ENCODE measurements at places on chromosomes 12 and 14. TPM values are rescaled to one million over a fixed set of nuclear protein-coding genes. Genes with fewer than 3 reads are reported as not detected.

SLC24A4 gene
- 0.21 TPM for total RNA-seq

IL23A gene
- 0.70 TPM for total RNA-seq

FERMT2 gene
- 54.9 TPM for total RNA-seq

CD27 gene
- total RNA-seq: not detected

NTS gene
- total RNA-seq: 69.3 TPM

RNASE4 gene
- 4.3 TPM for total RNA-seq

MGP gene
- total RNA-seq: 0.45 TPM

FOXG1 gene
- 0.12 TPM for total RNA-seq

CIPC gene
- 7.0 TPM for total RNA-seq

KRT6C gene
- total RNA-seq: not detected

HOXC10 gene
- total RNA-seq: 2.5 TPM

FOXA1 gene
- total RNA-seq: 5.3 TPM

TCL1B gene
- total RNA-seq: not detected

ACOT4 gene
- total RNA-seq: 1.9 TPM

TNS2 gene
- total RNA-seq: 52.9 TPM

KLRC1 gene
- not detected for total RNA-seq

HOXC5 gene
- 0.53 TPM for total RNA-seq

DAO gene
- not detected for total RNA-seq

LALBA gene
- not detected for total RNA-seq

AICDA gene
- total RNA-seq: 0.31 TPM

RITA1 gene
- total RNA-seq: 31.7 TPM

MMP17 gene
- 5.3 TPM for total RNA-seq

All from A549 treated with ZK216348 at 1 μM for 4 hours (cell line).